ENCODE measurements at places on chromosomes 5 and 9. TPM values are rescaled to one million over a fixed set of nuclear protein-coding genes. Genes with fewer than 3 reads are reported as not detected.

Gene PCDHAC2
- polyA plus RNA-seq, result not detected

Gene ACOT12
- 0.15 TPM for polyA plus RNA-seq

DNA sequence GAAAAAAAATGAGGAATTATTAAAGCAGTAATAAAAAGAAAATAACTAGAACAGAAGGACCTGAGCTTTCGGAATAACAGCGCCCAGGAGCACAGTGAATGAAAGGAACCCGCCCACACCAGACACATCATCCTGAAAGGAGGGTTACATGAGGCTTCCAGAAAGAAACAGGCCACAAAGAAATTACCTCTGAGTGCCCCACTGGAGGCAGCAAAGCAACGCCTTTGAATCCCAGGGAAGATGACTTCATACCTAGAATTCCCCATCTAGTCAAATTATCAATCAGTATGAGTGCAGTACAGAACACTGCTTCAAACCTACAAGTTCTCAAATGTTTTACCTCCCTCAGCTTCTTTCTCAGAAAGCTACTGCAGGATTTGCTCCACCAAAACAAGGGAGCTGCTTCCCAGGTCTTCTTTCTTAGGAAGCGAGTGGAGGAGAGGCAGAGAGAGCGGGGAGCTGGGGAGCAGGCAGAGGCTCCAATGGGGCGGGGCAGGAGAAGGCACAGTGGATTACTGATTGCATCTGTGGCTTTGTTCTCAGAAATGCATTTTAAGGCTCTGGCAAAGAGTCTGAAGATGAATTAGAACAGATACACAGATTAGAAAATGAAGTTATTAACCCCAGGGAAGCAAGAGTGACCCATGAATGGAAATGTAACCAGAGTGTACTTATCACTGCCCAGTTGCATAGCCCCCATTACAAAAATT lies 87.1 kb downstream of the SEMA4D start:
- DNase-seq, result no peak

DNA sequence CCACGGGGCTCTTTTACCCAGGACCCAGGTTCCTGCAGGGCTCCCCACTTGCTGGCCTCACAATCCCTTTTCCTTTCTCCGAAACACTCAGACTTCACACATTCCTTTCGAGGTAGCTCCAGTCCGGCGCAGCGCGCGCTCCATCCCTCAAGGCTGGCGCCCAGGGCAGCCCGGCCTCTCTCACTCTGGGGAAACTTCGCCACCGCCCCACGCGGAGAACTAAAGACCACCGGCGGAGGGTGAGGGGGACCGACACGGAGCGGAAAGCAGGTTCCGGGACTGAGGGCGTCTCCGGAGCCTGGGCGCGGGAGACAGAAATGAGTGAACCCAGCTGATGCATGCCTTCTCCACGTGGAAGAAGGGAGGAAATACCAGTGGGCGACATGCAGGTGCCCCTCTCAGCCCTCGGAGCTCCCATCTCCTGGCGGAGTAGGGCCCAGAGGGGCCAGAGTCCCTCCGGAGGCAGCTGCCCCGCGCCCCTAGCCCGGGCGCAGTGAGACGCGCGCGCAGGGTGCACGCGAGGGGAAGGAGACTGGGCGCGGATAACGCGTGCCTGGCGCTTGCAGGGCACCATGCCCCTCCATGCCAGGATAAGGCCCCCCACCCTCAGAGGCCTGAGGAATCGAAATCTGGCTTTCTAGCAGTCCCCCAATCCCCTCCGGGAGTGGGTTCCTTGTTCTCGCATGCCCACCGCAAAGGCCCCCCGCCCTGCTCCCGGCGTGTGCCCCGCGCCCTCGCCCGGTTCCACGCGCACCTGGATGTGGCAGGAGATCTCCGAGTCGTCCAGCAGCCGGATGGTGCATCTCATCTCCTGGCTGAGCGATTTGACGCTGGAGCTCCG lies 650 bp downstream of the FRMD3 start:
- DNase-seq, result peak; percentile 9

- no peak for DNase-seq
Measured at GRCh38 chr5:161093100-161093499, 241.1 kb upstream of the ATP10B start.

All from heart right ventricle (tissue), 16 donors.